Esophagus squamous epithelium (tissue), 5 donors: ENCODE measurements at places on chromosomes 11 and 22. TPM values are rescaled to one million over a fixed set of nuclear protein-coding genes. Genes with fewer than 3 reads are reported as not detected.

HMGXB4 gene
- total RNA-seq = 14.1 TPM

DNA sequence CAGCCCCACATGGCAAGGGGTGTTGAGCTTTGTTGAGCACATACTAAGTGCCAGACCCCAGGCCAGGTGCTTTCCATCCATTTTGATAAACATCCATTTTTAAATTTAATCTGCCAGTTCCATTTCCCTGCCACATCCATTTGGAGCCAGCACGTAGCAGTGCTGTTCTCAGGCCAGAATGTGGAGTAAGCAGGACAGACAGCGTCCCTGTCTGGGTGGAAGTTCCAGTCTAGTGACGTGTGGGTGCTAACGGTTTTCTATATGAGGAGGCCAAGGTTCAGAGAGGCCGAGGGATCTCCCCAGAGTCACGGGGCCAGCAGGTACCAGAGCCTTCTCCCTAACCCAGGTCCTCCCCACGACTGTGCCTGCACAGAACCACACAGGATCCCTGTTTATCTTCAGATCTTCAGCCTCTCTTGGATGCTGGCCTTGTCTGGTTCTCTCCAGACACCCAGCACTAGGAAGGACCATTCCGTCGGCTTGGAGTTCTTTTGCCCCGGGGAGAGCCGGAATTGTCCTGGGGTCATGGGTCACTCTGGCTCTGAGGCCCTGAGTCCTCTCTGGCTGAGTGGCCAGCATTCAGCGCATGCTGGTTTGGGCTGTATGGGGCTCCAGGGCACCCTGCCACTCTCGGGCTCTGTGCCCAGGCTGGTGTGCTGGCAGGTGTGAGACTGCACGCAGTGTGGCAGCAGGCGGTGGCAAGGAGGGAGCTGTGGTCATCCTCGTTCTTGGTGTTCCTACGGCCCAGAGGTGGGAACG, 63.6 kb upstream of the PPARA start:
- no peak for DNase-seq

DNA sequence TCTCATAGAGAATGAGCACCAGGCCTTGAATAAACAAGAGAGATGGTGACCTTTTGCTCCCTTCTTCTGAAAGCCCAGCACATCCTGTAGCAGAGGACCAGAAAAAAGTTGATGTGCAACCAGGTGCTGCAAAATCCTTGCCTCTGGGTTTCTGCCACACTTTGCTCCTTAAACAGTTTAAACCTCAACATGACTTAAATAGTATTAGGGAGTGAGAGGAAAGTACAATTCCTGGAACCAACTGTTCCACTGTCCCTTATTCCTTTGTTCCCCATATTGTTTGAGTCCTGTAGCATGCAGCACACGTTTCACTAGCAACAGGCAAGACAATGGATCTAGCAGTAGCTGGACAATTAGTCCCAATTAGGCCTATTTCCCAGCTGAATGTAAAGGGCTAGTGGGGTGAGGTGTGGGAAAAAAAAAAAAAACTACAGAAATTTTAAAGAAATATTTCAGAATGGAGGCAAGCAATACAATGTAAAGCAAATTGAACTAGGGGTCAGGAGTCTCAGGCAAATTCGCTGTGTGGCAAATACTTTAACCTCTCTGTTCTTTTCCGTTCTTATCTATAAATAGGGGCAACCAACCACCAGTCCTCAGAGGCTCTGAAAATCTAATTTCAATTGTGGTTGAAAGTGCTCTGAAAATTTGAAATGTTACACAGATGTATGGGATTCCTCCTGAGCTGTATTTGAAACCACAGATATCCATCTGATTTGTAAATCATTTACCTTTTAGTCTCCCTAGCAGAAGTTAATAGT, 6.6 kb downstream of the MPPED2 start:
- DNase-seq = no peak

TXNRD2 gene
- 9.7 TPM for total RNA-seq

GRCh38 chr22:48210198-48210580, 1447.7 kb downstream of the TBC1D22A start:
- DNase-seq = no peak

BRSK2 gene
- 0.35 TPM for total RNA-seq

DNA sequence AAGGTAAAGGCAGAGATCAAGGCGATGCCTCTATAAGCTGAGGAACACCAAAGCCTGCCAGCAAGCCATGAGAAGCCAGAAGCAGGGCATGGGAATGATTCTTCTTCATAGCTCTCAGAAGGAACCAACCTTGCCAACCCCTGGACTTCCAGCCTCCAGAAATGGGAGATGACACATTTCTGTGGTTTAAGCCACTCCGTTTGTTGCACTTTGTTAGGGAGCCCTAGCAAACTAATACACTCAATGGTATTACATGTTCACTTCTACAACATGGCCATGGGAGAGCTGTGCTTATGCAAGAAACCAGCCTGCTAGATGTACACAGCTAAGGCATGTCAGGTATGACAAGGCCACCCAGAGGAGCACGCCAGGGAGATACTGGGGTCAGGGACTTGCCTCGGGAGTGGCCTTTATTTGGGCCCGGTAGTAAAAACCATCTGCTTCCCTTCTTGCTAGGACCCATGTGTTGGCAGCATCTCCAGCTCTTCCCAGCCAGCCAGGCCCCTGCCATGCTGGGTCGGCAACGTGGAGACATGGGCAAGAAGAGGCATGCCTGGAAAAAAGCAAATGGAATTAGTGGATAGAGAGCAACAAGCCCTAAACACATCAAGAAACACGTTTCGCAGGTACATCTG, 3.6 kb downstream of the C11orf16 start:
- DNase-seq = no peak

FIBIN gene
- total RNA-seq = 1.7 TPM

GRCh38 chr11:78310500-78310909, 107.1 kb downstream of the GAB2 start:
- DNase-seq = no peak

DNA sequence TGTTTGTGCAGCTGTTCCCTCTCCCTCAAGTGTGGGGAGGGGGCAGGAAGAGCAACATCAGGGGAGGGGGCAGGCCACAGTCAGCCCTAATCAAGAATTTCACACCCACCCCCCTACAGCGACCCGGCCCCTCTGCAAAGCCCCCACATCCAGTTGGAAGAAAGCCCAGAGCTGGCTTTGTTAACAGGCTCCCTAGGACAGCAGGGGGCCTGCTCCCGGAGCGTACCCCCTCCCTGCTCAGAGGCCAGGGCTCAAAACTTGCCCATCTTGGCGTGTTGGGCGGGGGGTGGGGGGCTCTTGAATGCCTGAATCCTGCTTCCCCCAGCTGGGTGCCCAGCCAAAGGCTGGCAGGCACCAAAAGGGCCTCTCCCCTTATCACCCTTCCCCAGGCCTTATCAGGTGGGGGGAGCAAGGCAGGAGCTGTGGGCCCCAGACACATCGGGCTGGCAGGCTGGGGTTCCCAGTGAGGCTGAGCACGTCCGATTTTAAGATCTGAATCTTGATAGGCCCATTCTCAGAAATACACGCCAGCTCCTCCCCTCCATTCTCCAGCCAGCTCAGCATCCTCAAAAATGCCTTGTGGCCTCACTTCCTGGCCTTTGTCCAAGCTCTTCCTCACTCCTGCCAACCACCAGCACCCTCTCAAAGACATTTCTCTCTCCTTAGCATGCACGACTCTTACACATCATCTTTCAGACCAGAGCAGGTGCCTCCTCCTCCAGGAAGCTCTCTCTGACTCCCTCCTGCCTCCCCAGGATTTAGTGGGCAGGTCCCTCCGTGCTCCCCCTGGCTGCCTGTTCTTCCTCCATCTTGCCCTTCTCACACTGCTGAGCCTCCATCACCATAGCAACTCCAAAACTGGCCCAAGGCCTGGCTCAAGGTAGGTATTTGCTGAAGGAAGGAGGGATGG, 384.8 kb downstream of the MN1 start:
- DNase-seq = no peak

PRRG4 gene
- total RNA-seq = 42.0 TPM
